Activated T-helper 2 cell treated with anti-CD3 and anti-CD28 coated beads, Interferon-gamma antibody, Interleukin-2, Interleukin-4, amounts not matched to agents 10 μg/mL and 5 μg/mL and 100 μg/mL, durations not matched to agents 14 hours and 24 hours and 36 hours (primary cell): ENCODE measurements at places on chromosomes 5 and 9. TPM values are rescaled to one million over a fixed set of nuclear protein-coding genes. Genes with fewer than 3 reads are reported as not detected.

The RARS1 gene
- total RNA-seq = 129 and 131 TPM in 2 replicates

DNA sequence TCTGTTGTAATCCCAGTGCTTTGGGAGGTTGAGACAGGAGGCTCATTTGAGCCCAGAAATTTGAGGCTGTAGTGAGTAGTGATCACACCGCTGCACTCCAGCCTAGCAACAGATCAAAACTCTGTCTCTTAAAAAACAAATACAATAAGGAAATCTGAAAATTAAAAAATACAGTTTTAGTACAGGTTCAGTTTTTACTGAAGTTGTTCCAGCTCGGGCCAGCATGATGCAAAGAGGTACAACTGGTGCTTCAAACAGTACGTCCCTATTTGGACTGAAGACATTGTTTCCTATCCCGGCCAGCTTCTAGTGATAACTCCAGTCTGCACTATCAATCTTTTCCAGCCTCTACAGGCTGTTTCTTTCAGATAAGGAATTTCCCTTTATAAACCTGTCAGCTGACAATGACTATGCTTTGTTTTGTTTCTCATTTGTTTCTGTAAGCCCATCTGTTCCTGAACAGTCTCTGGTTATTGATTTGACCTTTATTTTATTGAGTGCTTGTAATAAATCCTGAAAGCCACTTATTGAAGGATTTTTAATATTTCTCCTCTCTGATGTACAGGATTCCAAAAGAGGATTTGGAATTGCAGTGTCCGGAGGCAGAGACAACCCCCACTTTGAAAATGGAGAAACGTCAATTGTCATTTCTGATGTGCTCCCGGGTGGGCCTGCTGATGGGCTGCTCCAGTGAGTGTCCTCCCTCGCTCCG lies 41.9 kb downstream of the TJP2 start:
- H3K4me3 ChIP-seq = no peak overlapping the region
- no peak for DNase-seq
- no peaks in the 10 kb centered on the region for H3K27me3 ChIP-seq
- H3K4me1 ChIP-seq = no peaks in the 10 kb centered on the region
- H3K36me3 ChIP-seq = peaks cover 4% of the 10 kb centered on the region
- no peak overlapping the region for H3K27ac ChIP-seq

The BARX1 gene
- total RNA-seq = 0.52 and 0.83 TPM in 2 replicates

GRCh38 chr9:92494856-92495255 lies 12.6 kb upstream of the ASPN start:
- no peak overlapping the region for H3K4me3 ChIP-seq
- H3K27ac ChIP-seq = no peak overlapping the region
- peaks cover 3% of the 10 kb centered on the region for H3K36me3 ChIP-seq
- no peaks in the 10 kb centered on the region for H3K27me3 ChIP-seq

DNA sequence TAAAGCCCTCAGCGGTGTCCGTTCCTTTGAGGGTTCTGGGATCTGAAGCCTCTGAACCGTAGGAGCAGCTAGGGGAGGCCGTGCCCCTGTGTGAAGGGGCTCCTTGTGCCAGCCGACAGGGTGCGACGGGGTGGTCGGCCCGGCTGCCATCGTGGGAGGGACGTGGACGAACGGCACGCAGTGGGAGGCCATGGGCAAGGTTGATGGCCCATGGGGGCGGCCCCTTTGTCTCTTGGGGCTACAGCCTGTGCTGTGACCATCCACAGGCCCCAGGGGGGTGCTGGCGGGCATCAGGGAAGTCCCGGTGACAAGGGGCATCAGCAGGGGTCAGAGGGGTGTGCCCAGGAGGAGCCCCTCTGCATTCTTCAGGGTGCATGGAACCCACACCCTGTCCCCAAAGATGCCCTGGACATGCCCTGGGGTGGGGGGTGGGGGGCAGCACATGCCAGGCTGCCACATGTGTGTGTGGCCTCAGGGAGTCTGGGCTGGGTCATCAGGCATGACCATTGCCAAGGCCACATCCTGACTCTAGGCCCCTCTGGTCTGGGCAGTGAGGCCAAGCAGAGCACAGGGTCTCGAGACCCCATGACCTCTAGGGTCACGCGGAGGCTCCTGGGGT lies 49.6 kb upstream of the CACNA1B start:
- H3K27me3 ChIP-seq = no peaks in the 10 kb centered on the region
- H3K4me1 ChIP-seq = no peaks in the 10 kb centered on the region
- no peak overlapping the region for H3K4me3 ChIP-seq
- no peak overlapping the region for H3K27ac ChIP-seq
- H3K36me3 ChIP-seq = peaks cover 42% of the 10 kb centered on the region
- no peak for DNase-seq

GRCh38 chr5:64775291-64775690 lies 6.6 kb downstream of the CWC27 start:
- H3K27ac ChIP-seq = no peak overlapping the region
- peaks cover 22% of the 10 kb centered on the region for H3K36me3 ChIP-seq
- H3K4me3 ChIP-seq = no peak overlapping the region
- no peak for DNase-seq

The SELENOP gene
- total RNA-seq = not detected in 2 replicates

The SLC36A2 gene
- total RNA-seq = not detected in 2 replicates

- peaks cover 21% of the 10 kb centered on the region for H3K27me3 ChIP-seq
- H3K36me3 ChIP-seq = no peaks in the 10 kb centered on the region
- no peak for DNase-seq
Measured at GRCh38 chr5:139838381-139839197, 43.0 kb downstream of the PSD2 start.
